ENCODE measurements at places on chromosomes 3 and 15.
A peak's percentile ranks its signal among the peaks of the same experiment; 100 is the strongest.

DNA sequence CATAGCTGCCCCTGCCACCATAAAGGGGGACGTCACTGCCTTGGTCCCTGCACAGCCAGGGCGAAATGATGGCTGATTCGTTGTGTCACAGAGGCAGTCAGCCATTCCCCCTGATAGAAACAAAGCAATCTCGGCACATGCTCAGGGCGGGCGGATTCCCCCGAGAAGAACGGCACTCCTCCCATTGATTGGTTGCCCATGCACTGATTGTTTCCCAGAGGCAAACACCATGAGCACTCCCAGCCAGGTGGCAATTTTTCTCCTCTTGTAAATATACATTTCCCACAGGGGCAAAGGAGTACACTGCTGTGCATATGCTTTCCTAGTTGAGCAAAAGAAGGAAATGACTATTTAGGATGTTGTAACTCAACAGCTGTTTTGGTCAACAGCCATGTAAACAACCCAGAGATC lies 56.5 kb downstream of the KY start:
- no peak for DNase-seq

DNA sequence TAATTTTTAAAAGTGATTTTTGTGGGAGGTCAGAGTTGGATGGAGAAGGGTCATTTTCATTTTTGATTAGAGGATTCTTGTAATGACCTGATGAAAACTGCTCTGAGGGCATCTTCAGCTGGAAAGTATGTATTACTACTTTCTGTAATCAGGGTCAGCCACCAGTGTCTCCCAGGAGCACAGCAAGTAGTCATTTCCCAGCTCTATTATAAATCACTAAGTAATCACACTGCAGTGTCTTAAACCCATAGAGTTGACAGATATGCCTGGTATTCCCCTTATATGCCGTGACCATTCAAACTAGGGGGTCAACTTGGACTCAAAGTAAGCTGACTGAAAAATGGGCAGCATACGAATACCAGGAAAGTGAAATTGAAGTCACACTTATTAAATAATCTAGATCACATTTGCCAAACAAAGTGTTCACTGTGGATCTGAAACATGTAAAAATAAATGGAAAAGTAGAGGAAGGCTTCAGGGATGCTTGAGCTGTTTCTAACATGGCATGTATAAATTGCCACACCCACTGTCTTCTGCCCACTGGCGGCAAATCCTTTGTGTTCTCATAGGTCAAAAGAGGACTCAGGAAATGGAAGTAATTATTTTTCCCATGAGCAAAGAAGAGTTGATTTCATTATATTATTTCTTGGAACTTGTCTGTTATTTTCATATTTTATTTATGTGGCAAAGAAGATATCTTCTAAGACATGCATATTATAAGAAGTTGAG lies 105.7 kb downstream of the MBNL1 start:
- DNase-seq = no peak

DNA sequence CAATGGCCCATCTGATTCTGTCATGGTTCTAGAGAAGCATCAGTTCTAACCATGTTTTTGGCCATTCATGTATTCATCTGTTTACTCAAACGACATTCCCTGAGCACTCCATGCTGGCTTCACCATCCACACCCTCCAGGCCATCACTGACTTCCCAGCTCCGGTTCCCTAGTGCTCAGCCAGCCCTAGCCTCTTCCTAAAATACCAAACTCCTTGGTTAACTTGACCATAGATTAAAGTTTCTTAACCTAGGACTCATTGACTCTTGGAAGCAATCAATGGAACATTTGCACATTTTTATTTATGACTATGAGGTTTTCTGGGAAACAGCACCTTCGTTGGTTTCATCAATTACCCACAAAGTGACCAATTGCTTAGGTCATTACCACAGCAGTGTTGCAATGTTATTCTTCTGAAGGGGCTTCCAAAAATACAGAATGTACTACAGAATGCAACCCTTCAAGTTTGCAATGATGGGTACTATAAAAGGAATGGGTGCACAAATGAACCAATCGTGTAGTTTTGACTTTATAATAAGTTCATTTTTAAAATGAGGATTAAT lies 27.2 kb upstream of the SLC25A36 start:
- no peak for DNase-seq

GRCh38 chr3:140830391-140830790 lies 111.2 kb upstream of the SLC25A36 start:
- DNase-seq = no peak

DNA sequence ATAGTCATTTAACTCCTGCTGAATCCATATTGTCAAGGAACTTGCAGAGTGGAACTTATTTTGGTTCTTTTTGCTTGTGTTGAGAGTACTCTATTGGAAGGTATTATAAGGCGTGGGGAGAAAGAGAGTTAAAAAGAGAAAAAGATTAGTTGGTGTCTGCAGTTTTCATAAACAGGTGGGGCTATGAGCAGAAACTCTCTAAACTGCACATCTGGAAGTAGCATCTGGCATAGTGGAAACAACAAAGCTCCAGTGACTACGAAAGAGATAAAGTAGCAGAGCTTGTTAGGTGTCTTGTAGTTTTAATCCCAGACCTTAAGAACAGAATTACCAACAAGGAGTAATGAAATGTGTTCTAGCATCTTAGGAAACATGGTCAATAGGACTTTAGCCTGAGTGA lies 148.8 kb upstream of the SGO1 start:
- DNase-seq = no peak

- DNase-seq = peak; percentile 10
Observed at GRCh38 chr3:171345107-171345843, 114.9 kb downstream of the TNIK start.

DNA sequence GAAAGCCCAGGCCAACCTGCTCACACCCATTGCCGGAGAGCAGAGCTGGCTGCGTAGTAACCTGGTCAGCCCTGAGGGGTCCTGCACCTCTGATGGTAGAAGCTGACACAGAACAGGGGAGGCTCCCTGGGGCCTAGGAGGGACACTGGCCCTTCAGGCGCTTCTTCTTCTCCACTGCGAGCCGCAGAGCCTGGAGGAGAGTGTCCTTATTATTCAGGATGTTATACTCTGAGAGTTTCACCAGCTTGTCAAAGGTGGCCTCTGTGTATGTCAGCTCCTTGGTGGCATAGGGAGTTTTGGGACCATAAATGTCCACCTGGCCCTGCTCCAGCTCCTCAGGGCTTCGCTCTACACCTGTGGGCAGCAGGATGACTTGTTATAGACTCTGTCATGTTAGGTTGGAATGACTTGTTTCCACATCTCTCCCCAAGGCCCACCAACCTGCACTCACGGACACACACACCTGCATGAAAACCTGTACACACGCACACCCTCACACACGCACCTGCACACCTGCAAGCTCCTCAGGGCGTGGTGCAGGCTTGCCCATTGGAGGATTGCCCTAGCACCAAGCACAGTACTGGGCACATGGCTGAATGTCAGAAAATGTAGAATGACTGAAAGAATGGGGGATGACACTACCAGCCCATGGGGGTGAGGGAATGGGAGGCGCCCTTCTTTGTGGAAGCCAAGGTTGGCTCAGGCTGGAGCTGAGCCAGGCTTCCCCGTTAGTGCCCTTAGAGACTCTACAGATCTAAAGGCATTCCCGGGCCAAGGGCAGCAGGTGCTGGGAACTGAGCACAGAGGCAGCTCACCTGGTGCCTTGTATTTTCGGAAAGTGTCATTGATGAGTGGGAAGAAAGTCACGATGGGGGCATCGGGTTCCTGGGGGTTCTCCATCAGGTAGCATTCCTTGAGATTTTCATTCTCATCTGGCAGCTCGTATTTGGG lies 11.5 kb upstream of the EHD4 start:
- no peak for DNase-seq

DNA sequence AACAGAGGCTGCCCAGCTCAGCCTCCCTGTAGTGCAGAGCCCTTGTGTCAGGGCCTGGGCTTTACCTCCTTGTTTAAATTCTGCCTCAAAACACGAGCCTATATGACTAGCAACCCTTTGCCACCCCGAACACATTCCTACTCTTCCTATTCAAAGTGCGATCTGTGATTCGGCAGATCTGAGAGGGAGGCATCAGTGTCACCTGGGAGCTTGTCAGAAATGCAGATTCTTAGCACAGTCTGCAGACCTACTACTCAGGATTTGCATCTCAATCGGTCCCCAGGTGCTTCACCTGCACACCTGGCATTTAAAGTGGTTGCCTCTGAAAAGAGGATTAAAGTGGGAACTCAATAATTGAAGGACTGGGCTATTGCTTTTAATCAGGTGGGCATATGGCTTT lies 273.2 kb upstream of the TOPAZ1 start:
- DNase-seq = no peak

Measured in anterior cingulate cortex (tissue), 58 donors.